ENCODE measurements at places on chromosomes 1 and 21.

DNA sequence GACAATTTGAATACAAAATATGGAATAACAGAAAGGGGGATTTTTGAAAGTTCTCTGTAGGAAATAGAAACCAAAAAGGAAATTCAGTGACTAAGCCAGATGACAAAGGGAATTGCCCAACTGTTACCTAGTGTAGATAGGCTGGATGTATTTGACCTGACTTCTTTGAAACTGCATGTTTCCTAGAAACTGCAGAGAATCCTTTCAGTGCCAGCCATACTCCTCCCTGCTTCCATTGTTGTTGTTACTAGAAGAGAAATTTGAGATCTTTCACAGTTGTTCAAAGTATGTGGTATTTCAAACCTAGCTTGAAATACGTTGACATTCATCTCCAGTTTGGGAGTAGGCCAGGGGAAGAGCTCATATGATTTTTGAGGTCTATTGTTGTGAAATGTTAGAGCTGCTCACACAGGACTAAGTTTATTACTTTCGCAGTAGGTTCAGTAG lies 1.8 kb upstream of the GBP5 start:
- no peak for DNase-seq

DNA sequence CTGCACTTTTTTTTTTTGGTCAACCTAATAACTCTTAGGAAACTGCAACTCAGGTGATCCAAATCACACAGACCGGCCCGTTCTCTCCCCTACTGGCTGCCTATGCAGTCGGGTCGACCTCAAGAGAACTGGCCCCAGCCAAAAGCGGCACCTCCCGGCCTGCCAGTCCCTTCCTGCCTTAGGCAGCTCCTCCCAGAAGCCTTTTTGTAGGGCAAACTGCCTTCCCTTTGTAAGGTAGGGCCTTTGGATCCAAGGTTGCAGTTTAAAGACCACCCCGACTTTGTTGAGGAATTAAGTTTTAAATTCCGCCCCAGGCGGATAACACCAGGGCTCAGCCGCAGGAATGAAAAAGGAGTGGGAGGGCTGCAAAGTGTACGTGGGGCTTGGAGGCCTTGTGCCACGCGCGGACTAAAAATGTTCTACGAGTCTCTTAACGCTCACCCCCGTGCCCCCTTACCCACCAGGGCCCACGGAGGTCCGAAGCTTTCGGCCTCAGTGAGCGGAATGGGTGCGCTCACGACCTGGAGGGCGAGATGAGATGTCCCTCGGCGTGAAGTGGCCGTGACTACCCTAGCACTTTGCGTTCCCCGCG lies 642 bp upstream of the ST3GAL3 start:
- DNase-seq, result no peak

DNA sequence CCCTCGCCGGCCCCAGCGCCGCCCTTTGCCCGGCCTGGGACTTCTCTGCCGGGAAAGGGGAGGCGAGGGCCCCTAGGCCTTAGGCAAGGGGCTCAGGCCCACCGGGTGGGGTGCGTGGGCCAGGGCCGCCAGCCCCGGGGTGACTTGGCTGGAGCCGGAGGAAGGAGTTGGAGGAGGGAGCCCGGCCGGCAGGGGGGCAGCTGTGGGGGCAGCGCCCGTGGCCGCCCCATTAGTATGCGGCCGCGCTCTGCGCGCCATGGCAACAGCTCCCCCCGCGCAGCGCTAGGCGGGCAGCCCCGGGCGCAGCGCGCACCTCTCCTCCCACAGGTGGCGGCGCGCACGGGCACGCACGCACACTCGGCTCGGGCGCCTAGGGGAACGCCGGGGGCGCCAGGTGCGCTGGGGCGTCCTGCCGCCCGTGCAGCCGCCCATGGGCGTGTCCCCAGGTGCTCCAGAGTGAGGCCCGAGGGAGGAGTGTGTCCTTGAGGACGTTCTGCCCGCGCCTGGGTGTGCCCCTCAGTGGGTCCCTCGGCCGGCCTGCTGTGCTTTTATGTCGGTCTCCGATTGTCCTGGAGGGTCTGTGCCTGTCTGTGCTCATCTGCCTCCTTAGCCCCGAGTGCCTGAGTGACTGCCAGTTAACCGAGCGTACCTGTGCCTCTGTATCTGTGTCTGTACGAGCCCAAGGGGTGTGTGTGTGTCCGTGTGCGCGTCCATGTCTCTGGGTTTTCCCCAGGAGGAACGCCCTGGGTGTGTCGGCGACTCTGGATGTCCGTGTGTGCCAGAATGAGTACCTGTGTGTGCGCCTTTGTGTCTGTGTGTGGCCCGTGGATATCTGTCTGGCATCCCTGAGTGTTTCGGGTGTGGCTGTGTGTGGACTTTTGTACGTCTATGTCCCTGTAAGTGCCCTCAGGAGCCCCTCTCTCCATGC lies 38.2 kb upstream of the WASF2 start:
- no peak for DNase-seq

- DNase-seq, result no peak
These were observed 13.3 kb downstream of the PMF1 start for GRCh38 chr1:156226116-156226538.

DNA sequence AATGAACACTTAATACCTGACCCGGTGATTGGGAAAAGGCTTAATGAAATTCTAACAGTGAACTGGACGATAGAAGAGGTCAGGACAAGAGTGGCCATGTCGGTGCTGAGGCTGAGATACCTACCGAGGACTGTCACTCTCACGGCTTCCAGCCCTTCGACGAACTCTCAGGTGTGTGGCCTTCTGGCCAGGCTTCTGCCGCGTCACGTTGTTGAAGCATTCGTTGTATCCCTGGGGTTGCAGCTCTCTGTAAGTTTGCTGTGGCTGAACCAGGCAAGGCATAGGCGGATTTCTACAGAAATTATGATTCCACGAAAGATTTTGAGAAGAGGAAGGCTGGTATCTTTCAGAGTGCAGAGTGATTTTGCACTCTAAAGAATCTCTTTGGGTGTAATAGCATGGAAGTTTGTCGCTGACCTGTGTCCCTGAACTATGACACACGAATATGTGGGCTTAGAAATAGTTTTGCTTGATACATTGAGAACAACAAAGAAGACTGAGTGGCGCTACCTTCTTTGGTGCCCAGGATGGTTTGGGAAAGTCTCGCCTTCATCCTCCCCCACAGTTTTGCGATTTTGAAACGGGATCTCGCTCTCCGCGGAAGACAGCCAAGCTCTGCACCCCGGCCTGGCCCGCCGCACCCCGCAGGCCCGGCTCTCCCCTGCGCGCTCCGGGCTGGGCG lies 403 bp upstream of the EPHX4 start:
- DNase-seq, result no peak

DNA sequence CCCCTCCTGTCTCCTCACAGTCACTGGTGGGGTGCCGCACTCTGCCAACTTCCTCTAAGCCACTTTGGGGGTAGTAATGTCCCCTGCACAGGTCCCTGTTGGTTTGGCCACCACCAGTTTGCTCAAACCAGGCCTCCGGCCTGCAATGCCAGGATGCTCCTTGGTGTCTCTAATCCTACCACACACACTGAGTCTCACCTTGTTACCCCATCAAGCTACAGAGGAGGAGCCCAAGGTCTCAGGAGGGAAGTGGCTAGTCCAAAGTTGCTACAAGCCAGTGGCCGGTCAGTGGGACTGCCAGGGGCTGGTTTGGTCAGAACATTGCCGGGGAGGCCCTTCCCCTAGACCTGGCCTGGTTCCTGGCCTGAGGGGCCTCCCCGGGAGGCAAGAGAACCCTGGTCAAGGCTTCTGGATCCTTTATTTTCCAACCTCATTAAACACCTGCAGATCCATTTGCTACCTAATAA lies 21.5 kb upstream of the LRP8 start:
- no peak for DNase-seq
